WERI-Rb-1 (cell line): ENCODE measurements at places on chromosomes 6 and 20.

GRCh38 chr6:87421576-87421975, 13.8 kb downstream of the CFAP206 start:
- no peak for DNase-seq

DNA sequence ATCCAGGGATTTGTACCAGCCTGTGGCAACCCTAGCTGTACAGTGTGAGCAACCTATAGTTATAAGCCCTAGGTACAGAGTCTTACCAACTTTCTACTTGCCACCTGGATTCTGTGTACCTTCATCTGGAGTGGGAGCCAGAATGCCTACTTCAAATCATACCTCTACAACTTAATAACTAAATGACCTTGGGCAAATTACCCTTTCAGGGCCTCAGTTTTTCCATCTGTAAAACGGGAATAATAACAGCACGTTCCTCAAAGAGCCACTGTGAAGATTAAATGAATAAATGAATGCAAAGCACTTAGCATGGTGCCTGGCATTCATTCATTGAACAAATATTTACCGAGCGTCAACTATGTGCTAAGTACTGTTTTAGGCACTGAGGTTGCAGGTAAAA, 50.7 kb upstream of the FAM210B start:
- DNase-seq, result no peak

DNA sequence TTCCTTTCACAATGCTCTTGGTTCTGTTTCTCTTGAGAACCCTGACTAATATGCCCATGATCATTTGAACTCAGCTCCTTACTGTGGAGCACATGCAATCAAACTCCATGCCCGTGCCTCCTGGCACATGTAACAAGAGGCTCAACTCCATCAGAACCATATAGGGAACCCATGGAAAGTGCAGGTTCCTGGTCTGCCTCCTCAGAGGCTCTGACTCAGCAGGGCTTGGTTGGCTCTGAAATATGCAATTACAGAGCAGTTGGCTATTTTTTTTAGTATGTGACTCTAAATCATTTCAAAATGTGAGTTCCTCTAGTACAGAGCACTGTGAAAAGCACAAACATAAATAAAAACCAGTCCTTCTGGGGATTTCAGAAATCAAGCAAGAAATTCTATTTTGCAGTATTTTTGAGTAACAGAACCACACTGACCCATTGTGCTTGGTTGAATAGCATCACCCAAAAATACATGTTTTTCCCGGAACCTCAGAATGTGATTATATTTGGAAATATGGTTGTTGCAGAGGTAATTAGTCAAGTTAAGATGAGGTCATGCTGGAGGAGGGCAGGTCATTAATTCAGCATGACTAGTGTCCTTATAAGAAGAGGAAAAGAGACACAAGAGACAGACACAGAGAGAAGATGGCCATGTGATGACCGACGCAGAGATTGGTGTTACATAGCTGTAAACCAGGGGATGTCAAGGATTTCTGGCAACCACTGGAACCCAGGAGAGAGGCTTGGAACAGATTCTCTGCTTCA, 13.2 kb upstream of the MAP3K4 start:
- DNase-seq, result no peak

DNA sequence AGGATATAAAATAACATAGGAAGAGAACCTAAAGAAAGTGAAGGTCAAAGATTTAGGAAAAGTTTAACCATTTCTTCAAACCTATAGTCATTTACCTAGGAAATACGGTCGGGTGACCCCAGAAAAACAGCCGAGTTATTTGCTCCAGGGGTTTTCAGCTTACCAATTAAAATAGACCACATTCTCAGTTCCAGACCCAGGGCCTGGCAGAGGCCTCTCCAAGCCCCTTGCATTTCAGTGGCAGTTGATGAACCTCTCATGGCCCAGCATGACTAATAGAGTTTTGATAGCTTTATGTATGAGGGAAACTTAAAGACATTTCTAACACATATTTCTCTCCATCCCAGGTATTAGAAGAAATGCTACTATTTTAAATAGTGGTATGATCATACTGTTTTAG, 113.5 kb downstream of the OGFRL1 start:
- no peak for DNase-seq

- peak; percentile 12 for DNase-seq
These were observed 9.3 kb downstream of the SH3BGRL2 start for GRCh38 chr6:79640146-79641111.

DNA sequence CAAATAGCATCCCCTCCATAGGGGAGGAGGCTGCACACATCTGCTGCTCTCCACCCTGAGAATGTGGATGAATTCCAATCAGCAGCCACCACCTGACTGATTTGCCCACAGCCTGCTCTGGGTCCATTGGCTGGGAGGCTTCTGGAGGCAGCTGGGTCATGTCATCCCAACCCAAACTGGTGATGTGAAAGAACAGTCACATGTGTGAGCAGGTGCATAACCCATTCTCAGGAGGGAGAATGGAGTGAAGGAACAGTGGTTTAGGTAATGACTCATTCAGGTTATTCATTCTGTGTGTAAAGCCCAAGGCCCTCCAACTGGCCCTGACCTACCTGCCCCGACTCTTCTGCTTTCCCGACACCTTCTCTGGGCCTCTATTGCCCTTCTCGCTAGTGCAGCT, 90.9 kb upstream of the GCM1 start:
- no peak for DNase-seq

GRCh38 chr20:37575884-37576283, 48.2 kb upstream of the BLCAP start:
- DNase-seq, result no peak

- DNase-seq, result no peak
These were observed 14.3 kb downstream of the ITPA start for GRCh38 chr20:3223651-3223993.

- DNase-seq, result no peak
These were observed 94.4 kb upstream of the ADGRF4 start for GRCh38 chr6:47603995-47604394.

DNA sequence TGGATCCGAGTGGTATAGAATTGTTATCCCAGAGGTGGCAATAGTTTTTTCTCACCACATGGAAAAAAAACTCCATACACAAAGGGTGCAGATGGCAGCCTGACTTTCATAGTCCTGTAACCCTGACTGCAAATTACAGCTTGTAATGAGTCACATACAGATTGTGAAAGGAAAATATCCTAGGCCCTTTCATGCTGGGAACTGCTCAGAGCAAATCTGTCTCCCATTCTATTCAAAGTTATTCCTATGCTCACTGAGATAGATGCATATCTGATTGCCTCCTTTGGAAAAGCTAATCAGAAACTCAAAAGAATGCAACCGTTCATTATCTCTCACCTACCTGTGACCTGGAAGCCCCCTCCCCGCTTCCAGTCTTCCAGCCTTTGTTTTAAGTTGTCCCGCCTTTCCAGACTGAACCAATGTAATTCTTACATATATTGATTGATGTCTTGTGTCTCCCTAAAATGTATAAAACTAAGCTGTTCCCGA, 108.7 kb upstream of the MAP3K4 start:
- DNase-seq, result no peak

- no peak for DNase-seq
These were observed 38.2 kb downstream of the NOX3 start for GRCh38 chr6:155417454-155417853.

GRCh38 chr20:32484225-32484957, 100.7 kb downstream of the NOL4L start:
- DNase-seq, result peak; percentile 66
